ENCODE measurements at places on chromosomes 13 and 19.

- no peaks in the 10 kb centered on the region for H3K4me1 ChIP-seq
- H3K4me3 ChIP-seq = no peak overlapping the region
- H3K27ac ChIP-seq = no peak overlapping the region
- no peak for DNase-seq
- no peaks in the 10 kb centered on the region for H3K27me3 ChIP-seq
Observed at GRCh38 chr13:93646245-93646644, 419.6 kb downstream of the GPC6 start.

- H3K4me1 ChIP-seq = peaks cover 26% of the 10 kb centered on the region
- peaks cover 10% of the 10 kb centered on the region for H3K27me3 ChIP-seq
- DNase-seq = peak; percentile 89
- H3K36me3 ChIP-seq = no peaks in the 10 kb centered on the region
- H3K4me3 ChIP-seq = peak overlapping the region; percentile 71
- H3K27ac ChIP-seq = peak overlapping the region; percentile 50
Observed at GRCh38 chr19:4759388-4760284, 31.9 kb upstream of the FEM1A start.

- no peaks in the 10 kb centered on the region for H3K27me3 ChIP-seq
- no peak for DNase-seq
- peaks cover 4% of the 10 kb centered on the region for H3K36me3 ChIP-seq
- H3K4me1 ChIP-seq = no peaks in the 10 kb centered on the region
Observed at GRCh38 chr13:33426131-33426530, 140.6 kb upstream of the STARD13 start.

GRCh38 chr13:105641121-105641520, 894.3 kb downstream of the EFNB2 start:
- no peaks in the 10 kb centered on the region for H3K27me3 ChIP-seq
- no peak overlapping the region for H3K27ac ChIP-seq
- peaks cover 15% of the 10 kb centered on the region for H3K4me1 ChIP-seq
- no peak for DNase-seq

- no peaks in the 10 kb centered on the region for H3K36me3 ChIP-seq
- peaks cover 4% of the 10 kb centered on the region for H3K4me1 ChIP-seq
- no peak overlapping the region for H3K4me3 ChIP-seq
- H3K27me3 ChIP-seq = peaks cover 39% of the 10 kb centered on the region
- no peak for DNase-seq
- no peak overlapping the region for H3K27ac ChIP-seq
Observed at GRCh38 chr19:1063909-1064660, 2.9 kb upstream of the ARHGAP45 start.

- peak overlapping the region; percentile 93 for H3K4me3 ChIP-seq
- H3K27ac ChIP-seq = peak overlapping the region; percentile 57
- DNase-seq = no peak
- peaks cover 4% of the 10 kb centered on the region for H3K36me3 ChIP-seq
Observed at GRCh38 chr19:6362351-6362801, 1.0 kb downstream of the CLPP start.

All from neural crest cell (in vitro differentiated cells).